ENCODE measurements at places on chromosomes 1 and 21.

- no peak for DNase-seq
Measured at GRCh38 chr1:201501812-201502510, 5.0 kb downstream of the CSRP1 start.

- DNase-seq = no peak
Measured at GRCh38 chr1:94961582-94961981, 34.7 kb upstream of the CNN3 start.

DNA sequence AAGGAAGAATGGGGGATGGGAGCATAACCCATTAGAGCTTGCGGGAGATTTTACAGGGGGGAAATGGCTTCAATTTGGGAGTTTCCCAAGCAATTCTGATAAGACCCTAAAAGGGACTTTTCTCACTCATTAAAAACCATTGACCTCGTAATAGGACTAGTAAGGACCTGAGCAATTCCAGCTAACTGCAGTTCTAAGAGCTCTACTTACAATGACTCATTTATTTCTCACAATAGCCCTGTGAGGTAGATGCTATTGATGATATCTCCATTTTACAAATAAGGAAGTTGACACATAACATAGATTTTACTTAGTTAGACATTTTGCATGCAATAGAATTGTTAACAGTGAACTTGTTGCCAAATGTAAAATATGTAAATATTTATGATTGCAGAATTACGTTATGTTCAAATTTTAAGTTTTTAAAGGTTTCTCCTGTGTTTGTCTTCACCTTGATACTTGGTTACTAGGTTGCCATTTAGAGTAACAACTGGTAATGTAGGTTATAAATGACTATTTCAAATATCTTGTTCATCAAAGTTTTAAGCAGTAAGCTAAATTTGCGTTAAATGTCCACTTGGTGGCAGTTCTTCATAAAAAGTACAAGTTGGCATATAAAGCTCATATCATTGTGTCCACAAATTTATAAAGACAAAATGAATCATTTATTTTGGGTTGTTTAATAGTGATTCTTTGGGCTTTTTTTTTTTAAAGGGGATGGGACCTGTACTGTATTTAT lies 182.0 kb downstream of the PLA2G4A start:
- DNase-seq = no peak

GRCh38 chr21:27112186-27112585 lies 145.3 kb upstream of the ADAMTS5 start:
- no peak for DNase-seq

GRCh38 chr1:73909043-73909562 lies 288.9 kb downstream of the LRRIQ3 start:
- DNase-seq = no peak

GRCh38 chr21:34790341-34790740 lies 121.5 kb downstream of the CLIC6 start:
- no peak for DNase-seq

GRCh38 chr1:212971312-212971711 lies 21.0 kb downstream of the VASH2 start:
- DNase-seq = no peak

DNA sequence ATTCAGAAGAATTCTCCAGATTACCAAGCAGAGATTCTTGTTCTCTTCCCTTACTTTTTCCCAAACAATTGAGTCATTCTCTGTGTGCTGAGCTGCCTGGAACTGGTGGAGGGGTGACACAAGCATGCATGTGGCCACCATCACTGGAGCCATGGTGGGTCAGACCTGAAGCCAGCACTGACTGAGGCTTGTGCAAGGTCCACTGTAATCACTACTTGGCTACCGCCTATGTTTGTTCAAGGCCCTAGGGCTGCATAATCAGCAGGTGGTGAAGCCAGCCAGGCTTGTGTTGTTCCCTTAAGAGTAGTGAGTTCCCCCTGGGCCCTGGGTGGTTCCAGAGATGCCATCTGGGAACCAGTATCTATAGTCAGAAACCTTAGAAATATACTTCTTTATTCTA lies 183.8 kb downstream of the DNAH14 start:
- no peak for DNase-seq

DNA sequence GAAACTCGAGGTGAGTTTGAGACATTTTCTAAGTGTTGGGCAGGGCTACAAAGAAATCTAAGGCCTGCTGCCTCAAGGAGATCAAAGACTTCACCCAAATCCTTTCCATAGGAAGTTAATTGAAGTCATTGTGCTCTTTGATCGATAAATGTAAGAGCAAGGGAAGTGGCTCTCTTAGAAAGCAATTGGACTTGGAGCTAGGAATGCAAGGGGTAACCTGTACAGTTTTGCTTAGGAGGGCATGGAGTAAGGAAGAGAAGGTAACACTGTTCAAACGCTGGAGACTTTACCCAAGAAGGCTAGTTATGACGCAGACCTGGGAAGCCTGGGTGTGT lies 418.0 kb upstream of the PROX1 start:
- DNase-seq = no peak

- DNase-seq = no peak
Measured at GRCh38 chr1:243415663-243416408, 160.0 kb downstream of the SDCCAG8 start.

- DNase-seq = no peak
Measured at GRCh38 chr1:53344921-53345838, 17.3 kb upstream of the LRP8 start.

DNA sequence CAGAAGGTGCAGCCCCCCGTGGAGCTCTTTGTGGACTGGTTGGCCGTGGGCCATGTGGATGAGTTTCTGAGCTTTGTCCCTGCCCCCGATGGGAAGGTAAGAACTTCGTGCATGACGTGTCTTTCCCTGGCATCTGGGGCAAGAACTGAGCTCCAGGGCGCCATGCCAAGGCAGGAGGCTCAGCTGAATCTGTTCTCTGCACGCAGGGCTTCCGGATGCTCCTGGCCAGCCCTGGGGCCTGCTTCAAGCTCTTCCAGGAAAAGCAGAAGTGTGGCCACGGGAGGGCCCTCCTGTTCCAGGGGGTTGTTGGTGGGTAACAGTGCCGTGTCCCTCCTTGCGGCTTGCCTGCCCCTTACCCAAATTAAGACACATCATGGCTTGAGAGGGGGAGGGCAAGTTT lies 27.7 kb downstream of the PADI3 start:
- peak; percentile 43 for DNase-seq

DNA sequence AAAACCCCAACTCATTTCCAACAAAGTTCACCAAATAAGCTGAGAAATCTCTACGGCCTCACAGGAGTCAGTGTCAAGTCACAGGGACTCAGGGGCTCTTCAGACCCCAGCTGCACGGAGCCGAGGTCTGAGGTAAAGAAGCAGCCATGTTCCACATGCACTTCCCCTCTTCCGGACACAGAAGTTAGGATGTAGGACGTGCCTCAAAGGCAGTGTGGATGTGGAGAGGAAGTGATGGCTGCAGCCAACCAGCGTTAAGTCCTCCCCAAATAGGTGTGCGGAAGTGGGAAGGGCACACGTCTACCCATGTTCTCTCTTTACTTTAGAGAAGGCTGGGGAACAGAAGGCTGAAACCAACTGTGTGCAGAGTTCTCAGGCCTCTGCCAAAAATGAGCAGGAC lies 14.6 kb upstream of the NCF2 start:
- DNase-seq = no peak

- no peak for DNase-seq
Measured at GRCh38 chr1:212618466-212619210, 10.1 kb downstream of the ATF3 start.

DNA sequence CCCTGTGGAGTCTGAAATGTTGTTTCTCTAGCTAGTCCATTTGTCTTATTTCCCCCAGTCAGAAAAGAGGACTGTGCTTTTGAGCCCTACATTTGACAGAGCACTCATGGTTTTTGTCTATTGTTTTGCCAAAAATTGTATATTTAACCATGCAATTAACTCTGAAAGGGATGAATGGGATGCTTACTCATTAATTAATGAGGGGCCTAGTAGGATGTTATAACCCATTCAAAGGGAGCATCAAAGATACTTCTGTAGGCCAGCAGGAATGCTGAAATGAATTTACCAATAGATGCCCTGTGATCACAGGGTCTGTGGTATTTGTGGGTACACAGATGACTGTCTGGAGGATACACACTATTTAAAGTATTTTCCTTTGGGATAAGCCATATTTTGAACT lies 147.7 kb downstream of the FCRL5 start:
- DNase-seq = no peak

DNA sequence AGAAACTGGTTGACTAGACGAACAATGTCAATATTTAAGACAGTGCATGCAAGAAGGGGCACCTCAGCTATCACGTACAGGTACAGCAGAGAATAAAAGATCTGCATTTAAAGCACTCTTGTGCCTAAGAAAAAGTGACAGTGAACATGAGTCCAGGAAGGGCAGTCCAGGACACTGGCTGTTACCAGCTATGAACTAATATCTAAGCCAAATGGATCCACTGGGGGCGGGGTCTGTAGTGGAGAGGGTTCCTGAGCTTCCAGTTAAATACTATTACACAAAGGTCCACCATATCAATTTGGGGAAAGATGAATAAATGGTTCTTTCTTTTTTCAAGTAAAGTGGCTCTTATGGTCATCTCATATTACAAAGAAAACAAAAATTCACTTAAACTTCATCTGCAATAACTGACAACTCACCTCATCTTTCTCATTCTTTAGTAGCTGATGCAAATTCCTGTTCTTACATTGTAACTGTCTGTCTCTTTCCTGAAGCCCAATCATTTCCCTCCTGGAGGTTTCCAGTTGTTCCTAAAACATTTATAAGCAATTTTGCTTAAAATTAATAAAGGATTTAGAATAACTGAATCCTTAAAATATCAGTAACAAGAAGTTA lies 24.5 kb downstream of the SSX2IP start:
- no peak for DNase-seq

DNA sequence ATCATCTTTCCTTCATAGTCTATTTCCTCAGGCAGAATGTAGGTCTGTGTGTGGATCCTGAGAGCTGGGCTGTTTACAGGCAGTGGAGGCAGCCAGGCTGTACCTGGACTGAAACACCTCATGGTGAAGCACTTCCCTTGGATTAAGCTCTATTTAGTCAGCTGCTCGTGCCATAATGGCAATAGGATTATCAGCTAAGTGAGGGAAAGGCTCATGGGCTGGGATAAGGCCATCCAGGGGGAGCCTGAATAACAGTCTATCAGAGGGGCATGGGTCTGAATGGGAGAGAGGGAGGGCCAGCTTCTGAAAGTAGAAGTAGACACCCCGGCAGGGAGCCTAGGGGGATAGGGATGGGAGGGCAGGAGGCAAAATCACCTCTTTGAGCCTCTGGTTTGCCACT lies 8.3 kb downstream of the RNASEL start:
- DNase-seq = no peak

GRCh38 chr1:244391761-244392160 lies 59.9 kb downstream of the ADSS2 start:
- DNase-seq = peak; percentile 98

DNA sequence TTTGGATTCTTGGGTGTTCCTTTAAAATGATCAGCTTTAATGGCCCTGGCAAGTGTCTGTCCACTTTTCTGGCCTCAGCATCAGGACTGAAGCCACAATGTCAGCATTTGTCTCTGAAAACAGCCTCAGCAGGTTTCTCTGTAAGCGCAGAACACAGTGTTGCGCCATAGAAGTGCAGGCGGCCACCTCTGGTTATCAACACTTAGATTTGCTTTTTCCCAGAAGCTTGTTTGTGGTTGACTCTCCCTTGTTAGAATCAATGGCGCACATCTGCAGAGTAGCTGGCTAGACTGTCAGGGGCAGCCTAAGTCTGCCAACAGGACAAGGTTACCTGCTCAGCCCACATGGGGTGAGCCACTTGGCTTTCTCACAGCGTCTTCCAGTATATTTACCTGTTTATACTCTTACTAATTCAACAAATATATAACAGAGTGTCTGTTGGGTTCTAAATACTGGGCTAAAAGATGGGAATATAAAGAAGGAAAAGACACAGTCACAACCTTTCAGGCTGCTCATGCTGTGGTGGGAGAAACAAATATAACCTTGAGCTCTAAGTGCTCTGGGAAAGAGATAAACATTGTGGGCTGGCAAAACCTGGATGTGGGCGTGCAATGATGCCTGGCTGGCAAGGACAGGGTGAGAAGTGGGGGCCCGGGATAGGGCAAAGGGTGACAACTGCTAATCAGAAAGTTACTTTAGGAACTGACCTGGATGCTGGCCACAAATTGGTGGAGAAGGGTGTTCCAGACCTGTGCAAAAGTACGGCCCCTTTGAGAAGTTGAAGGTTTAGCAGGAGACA lies 149.3 kb upstream of the KIAA0040 start:
- no peak for DNase-seq

DNA sequence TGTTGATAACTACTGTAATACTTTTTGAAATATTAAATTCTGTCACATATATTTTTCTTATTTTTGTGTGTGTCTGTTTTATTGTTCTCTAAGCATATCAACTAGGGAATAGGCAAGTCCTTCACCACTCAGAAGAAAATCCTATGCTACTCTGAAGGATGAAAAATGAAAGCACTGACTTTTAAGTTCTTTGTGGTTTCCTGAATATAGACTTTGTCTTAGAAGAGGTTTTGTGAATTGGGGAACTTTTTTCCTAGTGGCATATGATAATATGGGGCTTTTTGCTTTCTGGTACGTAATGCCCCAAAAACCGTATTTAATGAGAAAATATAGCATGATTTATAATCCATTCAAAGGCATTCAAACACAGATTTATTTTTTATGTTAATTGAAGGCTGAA lies 136.0 kb downstream of the SNX7 start:
- no peak for DNase-seq

- no peak for DNase-seq
Measured at GRCh38 chr1:4062992-4063391, 162.9 kb upstream of the C1orf174 start.

DNA sequence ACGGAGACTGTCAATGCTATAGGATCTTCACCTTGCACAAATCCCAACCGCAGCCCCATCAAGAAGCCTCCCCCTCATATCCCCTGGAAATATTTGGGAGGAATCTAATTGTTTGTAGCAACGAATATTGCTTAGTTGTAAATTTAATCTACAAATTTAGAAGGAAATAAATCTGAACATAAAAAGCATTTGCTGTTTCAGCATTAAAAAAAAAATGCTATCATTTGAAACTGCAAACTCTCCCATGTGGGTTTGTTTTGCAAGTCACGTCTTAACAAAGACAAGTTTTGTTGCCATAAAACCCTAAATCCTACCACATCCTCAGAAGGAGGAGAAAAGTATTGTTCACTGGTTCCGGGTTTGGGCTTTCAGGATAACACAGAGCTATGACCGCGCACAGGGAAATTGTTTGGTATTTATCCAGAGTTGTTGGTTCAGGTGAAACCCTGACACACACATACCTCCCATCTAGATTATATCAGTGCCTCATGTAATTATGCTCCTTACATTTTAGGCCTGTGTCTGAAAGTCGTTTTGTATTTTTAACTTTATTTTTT lies 279.6 kb downstream of the TM2D1 start:
- DNase-seq = no peak

GRCh38 chr1:185966471-185966870 lies 232.3 kb downstream of the HMCN1 start:
- DNase-seq = no peak

Measured in ACHN (cell line).